ENCODE measurements at places on chromosomes 1 and 21.

DNA sequence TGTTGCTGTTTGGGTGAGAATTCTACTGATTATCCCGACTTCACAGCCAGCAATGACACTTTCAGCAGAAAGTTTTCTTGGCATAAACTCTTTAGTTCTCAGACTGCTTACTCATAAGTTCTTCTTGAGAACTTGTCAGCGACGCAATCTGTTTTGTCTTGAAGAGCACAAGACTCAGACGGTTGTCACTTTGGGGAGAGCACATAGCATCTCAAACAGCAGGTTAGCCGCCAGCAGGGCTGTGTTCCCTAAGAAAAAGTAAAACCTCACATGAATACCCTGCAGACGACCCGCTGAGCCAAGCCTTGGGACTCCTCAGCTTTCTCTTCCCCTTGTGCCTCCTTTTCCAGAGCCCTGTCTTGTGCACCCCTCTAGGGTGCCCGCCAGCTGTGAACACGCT lies 11.4 kb downstream of the AGMAT start:
- DNase-seq: no peak

DNA sequence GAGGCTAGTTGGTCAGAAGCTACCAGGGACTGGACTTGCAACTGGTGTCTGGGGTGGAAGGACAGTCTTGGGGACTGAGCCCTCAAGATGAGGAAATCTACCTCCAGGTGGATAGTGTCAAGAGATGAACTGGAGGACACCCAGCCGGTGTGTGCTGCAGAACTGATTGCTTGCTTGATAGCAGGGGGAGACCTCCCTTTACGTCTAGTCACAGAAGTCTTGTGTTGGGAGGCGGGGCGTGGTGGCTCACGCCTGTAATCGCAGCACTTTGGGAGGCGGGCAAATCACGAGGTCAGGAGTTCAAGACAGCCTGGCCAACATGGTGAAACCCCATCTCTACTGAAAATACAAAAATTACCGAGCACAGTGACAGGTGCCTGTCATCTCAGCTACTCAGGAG lies 4.9 kb downstream of the RCC2 start:
- no peak for DNase-seq

- DNase-seq: peak; percentile 84
Measured at GRCh38 chr1:39639305-39640130, at the start of gene HEYL. Gene HEYL, minus strand, starts transcription at chr1:39639643. Its CDS starts 18 bp downstream, at chr1:39639625.

GRCh38 chr1:236092899-236093298 lies 28.0 kb upstream of the NID1 start:
- no peak for DNase-seq

DNA sequence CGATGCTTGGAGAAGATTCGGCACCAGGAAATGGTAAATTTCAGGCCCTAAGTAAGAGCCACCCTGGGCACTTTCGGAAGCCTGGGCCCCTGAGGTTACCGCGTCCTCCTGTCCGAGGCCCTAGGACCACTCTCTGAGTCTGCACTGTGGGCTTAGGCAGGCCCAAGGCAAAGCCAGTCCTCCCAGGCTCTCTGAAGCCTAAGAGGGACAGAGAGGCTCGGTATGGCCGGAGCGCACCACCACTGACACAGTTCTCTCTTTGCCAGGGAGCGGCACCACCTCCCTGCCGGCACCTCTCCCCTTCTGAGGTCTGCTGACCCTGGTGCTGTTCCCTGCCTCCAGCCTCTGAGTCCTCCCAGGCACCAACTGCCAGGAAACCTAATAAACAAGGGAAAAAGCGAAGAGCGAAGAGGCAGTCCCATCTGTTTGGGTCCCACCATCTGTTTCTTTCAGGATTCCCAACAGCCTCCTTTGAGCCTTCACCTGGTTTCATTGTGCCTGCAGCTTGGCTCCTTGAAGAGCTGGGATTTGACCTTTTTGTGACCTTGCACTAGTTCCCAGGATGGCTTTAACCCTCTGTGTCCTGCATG lies 57.7 kb downstream of the VWA5B1 start:
- no peak for DNase-seq

DNA sequence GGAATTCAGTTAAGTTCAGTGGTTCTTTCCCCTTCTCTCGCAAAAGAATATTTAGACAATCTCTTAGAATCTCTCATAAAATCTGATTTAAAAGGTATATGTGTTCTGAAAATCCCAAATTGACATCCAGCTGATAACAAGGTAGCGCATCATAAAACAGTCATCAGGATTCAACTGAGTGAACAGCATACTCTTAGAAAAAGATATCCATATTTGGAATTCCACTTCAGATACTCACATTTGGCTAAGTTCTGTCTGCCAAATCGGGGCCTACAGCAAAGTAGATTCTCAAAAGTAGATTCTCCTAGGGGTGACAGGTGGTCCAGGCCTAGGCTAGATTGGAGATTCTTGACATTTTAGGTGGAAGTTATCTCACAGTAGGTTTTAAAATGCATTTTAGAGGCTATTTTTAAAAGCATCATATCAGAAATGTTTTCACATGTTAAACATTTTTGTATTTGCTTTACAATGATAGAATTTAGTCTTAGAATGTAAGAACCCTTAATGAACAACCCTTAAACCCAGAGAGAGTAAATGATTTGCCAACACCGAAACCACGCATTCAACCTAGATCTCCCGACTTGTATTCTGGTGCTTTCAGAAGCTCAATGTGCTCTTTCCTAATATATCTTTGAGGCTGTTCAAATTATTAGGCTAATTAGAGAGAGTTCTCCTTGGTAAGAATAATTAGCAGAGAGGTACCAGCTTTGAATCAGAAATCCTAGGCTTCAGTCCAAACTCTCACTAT lies 318.9 kb downstream of the LMO4 start:
- DNase-seq: no peak

DNA sequence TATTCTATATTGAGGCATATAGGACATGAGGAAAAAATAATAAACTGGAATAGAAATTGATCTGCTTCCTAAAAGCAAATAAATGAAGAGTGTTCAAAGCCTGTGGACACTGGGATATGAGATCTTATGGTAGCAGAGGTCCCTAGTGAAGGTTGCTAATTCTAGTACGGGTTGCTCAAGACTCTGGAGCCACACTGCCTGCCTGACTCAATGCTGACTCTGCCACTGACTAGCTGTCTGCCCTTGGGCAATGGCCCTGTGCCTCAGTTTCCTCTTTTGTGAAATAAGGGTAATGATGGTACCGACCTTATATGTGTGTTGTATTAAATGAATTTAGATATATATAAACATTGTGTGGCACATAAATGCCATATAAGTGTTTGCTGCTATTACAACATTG lies 59.0 kb upstream of the C1orf53 start:
- no peak for DNase-seq

- DNase-seq: no peak
Measured at GRCh38 chr1:54339126-54339525, 67.1 kb downstream of the SSBP3 start.

- no peak for DNase-seq
Measured at GRCh38 chr1:247936415-247936814, 11.7 kb downstream of the OR2AJ1 start.

- no peak for DNase-seq
Measured at GRCh38 chr1:78277253-78277652, 213.5 kb upstream of the PTGFR start.

DNA sequence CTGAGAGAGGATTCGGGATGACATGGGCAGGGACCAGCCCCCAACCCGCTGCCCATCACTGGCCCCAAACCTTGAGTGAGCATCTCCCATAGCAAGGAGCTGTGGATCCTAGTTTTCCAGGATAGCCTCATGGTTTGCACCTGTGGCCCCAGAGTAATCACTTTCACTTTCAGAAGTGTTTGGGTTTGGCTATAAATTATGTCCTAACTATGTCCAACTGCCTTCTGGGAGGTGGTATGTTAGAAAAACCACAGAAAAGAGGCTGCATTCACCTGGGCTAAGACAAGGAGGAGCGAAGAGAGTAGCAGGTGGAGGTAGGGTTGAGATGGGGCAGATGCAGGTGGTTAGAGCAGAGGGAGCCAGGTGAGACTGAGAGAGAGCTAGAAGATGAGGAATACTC lies 19.4 kb upstream of the CLIC6 start:
- no peak for DNase-seq

DNA sequence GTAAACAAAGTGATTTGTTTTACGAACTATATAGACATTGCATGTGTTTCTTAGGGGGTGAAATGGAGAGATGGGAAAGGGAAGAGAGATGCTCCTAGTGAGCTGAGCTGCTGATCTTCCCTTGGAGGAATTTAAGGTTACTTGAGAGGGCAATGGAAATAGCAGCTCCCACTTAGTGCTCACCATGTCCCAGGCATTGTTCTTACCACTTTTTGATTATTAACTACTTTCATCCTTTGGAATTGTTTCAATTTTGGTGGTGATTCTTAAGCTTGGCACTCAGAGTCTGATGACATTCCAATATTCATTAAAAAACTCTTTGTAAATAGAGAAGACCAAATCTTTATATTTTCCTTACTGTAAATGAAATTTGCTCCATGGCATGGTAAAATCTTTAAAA lies 124.9 kb downstream of the ITSN1 start:
- no peak for DNase-seq

GRCh38 chr1:40932006-40932405 lies 47.5 kb upstream of the CTPS1 start:
- DNase-seq: no peak

DNA sequence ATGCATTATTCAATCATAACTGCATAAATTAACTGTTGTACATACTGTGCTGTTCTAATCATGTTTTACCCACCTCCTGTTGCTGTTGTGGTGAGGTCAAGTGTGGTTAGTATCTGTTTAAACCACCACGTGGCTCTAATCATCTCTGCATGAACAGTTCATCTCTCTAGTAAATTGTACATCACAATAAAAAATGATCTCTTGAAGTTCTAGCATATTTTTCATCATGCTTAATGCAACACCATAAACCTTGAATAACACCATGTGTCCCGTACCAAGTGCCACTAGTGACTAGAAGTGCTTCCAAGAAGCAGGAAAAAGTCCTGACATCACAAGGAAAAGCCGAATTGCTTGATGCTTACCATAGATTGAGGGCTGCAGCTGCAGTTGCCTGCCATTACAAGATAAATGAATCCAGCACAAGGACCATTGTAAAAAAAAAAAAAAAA lies 51.7 kb downstream of the SNRPE start:
- DNase-seq: no peak

GRCh38 chr1:31891280-31891679 lies 46.9 kb downstream of the PTP4A2 start:
- DNase-seq: peak; percentile 34

DNA sequence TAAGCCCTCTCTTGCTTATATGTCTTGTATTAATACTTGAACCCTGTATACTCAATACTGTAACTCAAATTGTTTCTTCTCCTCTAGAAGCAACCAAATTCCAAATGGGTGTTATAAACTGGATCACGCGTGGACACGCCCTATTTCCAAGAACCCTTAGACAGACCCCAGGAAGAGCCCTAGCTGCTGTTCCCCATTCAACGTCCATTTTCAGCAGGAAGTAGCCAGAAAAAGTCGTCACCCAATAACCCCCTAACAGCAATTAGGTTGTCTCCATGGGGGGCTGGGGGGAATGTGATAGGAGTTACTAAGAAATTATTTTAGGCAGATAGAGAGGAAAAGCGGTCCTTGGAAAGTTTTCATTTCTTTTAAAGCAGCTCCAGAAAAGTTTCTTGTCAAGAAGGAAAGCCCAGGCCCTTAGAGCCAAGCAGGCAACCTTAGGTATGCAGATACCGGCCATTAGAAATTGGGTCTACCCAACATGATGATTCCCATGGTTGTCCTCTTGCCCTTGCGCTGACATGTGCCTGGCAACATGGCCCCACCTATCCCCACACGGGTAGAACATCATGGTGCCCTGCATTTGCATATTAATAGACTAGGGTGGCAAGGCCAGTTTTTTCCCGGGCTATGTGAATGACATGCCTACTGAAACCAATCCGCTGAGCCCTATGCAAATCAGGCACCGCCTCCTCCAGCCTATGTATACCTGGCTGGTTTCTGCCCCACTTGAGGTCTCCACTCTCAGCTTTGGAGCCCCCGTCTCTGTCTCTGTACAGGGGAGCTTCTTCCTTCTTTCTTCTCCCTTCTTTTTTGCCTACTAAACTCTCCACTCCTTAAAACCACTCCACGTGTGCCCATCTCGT lies 4.0 kb upstream of the CD46 start:
- DNase-seq: no peak

GRCh38 chr1:40036574-40036973 lies 4.0 kb upstream of the CAP1 start:
- DNase-seq: no peak

DNA sequence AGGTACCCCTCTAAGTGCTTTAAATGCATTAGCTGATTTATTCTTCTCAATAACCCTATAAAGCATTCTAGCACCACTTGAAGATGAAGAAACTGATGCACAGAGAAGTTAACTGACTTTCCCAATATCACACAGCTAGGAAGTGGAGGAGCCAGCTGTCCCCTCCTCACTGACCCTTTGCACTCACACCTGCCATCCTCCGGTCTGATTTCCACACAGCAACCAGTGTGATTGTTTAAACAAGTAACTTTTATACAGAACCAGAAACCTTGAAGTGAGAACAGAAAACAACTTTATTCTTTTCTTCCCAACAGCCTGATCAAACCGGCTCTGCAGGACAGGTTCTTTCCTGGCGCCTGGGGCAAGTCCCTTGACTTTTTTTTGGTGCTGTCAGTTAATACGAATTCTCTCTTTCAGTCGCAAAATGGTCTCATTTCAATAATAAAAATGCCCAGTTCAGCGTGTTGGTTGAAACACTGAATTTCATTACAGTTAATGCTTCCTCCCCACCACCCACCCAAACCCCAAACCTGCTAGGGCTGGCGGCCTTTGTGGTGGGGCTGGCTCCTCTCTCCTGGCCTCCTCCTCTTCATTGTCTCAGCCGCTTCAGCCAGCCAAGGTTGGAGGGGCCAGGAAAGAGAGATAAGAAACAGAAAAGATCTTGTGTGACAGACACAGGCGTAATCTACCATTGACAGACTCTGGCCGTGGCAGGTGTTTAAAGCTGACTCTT lies 26.4 kb upstream of the EEIG2 start:
- DNase-seq: peak; percentile 26

DNA sequence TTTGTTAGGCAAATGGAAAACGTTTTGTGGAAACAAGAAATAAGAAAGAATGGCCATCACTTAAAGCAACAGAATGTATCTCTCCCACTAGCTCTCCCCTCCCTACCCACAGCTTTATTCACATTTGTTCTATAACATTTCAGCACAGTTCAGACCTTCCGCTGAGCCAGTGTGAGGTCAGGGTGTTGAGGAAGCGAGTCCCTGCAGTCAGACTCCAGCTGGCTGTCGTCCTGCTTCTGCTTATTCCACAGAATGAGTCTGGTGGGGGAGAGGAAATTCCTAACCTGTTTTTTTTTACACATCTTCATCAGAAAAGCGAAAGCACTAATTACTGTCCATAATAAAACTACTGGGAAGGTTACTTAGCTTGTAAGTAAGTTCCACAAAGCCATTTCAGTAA lies 39.0 kb downstream of the MRPL39 start:
- DNase-seq: peak; percentile 33
